NCI-H1436 (cell line): ENCODE measurements at places on chromosomes 12 and 14.

DNA sequence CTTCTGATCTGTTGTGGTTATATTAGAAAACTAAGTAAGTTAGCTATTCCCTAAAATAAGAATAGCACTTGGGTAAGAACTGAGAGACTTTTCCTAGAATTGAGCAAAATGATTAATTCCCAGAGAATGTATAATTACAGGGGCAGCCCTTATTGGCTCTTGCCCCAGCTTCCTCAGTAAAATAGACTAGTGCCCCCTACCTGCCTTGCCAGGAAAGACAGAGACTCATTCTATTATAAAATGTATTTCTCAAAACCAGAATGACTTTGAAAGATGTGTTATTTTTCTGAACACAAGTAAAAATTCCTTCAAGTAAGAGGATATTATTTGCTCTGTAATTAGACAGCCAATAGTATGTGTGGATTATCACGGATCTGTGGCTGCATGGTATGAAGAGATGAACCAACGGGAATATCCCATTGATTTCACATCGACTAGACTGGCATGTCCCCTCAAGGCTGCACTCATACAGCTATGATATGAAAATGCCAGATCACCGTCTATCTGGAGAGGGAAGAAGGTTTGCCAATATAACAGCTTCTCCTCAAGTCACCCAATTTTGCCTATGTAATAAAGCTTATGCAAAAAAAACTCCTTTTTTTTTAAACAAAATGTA, 7.4 kb upstream of the GLRX5 start:
- DNase-seq = peak; percentile 27

- no peak for DNase-seq
These were observed 73.2 kb upstream of the ANO2 start for GRCh38 chr12:6018265-6018664.

- DNase-seq = no peak
These were observed 654.5 kb downstream of the NOVA1 start for GRCh38 chr14:25943329-25943728.

GRCh38 chr12:57718641-57719528, 19.7 kb downstream of the AGAP2 start:
- DNase-seq = no peak

DNA sequence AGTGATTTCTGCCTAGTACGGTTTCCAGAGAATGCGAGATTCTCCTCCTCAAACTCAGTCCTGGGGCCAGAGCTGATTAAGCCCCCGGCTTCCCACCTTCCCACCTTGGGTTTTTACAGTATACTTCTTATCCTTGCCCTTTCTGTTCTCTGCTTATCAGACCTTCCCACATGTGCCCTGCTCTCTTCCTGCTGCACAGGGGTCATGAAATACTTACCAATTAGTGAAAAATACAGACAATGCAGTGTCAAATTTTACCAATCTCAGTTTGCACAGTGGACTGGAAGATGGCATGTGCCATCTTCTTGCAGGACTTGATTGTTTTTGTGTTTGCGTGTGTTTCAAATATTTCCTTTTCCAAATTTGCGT, 14.7 kb downstream of the SUSD6 start:
- DNase-seq = no peak

DNA sequence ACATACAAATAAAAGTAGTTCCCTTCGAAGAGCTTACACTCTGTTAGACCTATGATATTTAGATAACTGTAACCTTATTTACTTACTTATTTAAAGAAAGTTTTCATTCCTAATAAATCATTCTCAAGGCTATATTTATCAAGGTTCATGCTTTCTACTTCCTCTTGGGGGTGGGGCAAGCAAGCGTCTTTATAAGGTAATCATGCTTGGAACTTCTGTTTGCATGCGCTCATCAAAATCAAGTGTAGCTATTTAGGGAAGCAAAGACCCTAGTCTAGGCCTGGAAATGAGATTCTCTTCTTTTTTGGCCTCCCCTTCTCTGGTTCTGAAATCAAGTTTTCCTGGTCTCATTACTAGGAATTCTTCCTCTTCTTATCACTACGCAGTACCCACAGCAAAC, 766 bp downstream of the RERG start:
- no peak for DNase-seq

DNA sequence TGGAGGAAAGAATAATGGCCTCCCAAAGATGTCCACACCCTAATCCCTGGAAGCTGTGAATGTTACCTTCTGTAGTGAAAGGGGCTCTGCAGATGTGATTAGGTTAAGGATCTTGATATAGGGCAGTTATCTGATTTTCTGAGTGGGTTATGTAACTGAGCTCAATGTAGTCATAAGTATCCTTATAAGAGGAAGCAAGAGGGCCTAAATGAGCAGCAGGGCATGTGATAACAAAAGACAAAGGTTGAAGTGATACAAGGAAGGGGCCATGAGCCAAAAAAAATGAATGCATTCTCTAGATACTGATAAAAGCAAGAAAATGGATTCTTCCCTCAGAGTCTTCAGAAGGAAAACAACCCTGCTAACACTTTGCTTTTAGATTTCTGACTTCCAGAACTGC, 78.8 kb downstream of the OSBPL8 start:
- DNase-seq = no peak

DNA sequence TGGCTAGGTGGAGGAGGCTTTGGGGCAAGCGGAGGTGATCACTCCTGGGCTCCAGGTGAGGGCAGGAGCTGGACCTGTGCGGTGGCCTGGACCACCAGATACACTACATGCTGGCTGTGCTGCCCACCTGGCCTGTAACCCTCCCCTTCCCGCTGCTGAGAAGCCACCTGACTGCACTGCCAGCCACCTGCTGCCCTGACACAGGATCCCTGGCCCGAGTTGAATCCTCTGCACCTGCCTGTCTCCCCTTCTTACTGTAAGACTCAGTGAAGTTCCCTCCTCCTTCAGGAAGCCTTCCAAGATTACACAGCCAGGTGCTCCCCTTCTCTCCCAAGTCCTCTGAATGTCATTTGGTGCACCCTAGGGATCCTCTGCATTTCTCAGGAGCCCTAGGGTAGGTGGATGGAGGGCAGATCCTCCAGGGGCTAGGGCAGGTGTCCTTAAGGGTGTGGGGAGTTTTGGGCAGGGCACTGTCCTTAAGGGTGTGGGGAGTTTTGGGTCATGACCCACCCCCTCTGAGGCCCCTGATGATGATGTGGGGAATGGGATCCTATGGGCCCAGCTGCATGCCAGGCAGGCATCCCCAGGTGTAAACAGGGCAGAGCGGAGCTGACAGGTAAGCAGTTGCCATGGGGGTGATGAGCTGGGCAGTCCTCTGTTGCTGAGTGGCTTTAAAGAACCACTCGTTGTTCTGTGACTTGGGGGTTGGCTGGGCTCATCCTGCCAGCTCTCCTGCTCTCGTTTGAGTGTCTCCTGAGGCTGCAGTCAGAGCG, 6.7 kb upstream of the MTA1 start:
- DNase-seq = peak; percentile 4
